ENCODE measurements at places on chromosomes 3 and 15.

DNA sequence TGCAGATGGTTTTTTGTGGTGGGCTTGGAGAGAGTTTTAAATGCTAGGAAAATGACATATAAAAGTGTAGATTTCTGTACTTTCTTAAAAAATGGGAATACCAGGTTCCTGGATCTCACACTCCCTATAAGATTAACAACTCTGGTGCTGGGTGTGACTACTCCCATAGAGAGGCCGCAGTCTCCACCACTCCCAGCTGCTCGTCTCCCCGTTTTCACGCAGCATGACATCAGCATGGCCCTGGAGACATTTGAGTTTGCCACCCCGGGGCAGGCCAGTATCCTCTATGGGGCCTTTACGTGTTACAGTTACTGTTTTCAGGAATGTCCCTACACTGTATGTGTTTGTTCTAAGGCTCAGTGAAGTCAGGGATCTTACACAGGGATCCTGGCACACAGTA is 126.7 kb upstream of the ATP2B2 start:
- DNase-seq = no peak

- no peak for DNase-seq
Observed at GRCh38 chr3:122572940-122573412, 4.5 kb upstream of the PARP15 start.

- DNase-seq = no peak
Observed at GRCh38 chr15:33988384-33988783, 20.1 kb downstream of the CHRM5 start.

DNA sequence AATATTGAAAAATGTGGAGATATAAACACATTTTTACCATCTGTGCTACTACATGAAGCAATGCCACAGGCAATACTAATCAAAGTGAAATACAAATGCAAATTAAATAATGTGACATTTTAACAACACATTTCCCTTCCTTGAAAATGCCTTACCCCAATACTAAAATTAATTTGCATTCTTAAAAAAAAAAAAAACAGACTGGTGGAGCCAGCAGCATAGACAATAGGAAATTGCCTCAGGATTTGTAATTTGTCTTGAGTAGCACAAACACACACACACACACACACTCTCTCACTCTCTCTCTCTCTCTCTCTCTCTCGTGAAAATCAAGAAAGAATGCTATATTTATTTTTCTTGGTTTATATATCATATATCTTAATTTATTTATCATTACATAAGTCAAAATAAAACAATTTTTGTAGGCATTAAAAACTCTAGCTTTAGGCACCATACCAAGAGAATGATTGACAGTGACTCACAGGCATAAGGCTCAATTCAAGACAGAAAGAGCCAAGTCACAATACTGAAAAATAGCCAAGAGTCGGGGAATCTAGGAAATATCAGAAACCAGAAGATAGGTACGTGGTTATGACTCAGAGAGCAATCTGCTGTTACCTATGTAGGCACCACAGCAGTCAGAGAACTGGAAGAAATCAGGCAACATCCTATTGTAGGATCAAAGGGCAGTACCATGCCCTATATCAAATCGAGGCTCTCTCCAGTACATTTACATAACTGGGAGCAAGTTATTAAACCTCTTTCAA is 23.0 kb downstream of the SUCNR1 start:
- DNase-seq = no peak

- peak; percentile 50 for DNase-seq
Observed at GRCh38 chr15:92091155-92091734, 237.7 kb downstream of the SLCO3A1 start.

DNA sequence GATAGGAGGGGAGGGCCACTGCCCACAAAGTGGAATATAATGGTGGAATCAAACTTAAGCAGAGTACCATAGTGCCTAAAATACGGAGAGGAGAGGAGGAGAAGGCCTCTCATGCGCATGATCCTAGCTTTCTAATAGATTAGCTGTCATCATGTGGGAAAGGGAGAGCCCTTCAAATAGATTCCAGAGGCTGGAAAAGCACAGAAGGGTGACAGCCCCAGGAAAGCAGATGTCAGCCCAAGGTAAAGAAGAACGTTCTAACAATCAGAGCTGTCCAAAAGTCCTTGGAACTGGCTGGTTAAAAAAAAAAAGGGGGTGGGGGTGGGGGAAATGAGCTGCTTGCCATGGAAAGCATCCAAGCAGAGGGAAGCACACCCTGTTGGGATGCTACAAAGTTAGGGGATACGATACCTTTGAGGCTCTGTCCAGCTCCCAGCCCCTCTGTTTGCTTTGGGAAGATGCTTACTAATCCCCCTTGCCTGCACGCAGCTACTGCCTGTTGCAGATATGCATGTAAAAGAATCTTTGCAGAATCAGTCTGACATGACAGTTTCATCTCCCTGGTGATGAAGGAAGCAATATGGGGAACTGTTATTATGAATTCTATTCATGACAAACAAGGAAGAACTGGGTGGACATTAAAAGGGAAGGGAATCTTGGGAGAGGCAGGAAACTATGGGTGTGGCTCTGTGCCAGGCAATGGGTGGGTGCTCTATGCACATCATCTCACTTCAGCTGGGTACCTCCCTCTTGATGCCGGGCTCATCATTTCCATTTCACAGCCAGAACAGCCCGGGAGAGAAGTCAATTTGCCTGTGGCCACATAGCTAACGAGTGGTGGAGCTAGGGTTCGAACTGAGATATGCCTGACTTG is 10.1 kb upstream of the LMCD1 start:
- DNase-seq = no peak

GRCh38 chr3:4409971-4410573 is 57.0 kb downstream of the SUMF1 start:
- DNase-seq = no peak

DNA sequence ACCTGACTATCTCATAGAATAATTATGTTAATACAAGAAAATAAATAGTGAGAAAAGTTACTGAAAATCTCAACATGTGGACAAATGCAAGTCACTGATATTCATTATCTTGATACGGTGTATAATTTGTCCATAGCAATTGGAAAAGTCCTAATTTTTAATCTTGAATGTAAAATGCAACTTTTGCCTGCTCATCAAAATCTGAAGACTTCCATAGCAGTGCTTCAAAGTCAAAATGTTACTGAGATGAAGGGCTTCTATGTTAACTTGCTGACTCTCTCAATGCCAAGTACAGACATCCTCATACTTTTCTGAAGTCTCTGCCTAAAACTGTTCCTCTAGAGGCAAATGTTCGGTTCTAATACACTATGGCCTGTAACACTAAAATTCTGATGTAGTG is 1300.1 kb upstream of the EPHA6 start:
- no peak for DNase-seq

DNA sequence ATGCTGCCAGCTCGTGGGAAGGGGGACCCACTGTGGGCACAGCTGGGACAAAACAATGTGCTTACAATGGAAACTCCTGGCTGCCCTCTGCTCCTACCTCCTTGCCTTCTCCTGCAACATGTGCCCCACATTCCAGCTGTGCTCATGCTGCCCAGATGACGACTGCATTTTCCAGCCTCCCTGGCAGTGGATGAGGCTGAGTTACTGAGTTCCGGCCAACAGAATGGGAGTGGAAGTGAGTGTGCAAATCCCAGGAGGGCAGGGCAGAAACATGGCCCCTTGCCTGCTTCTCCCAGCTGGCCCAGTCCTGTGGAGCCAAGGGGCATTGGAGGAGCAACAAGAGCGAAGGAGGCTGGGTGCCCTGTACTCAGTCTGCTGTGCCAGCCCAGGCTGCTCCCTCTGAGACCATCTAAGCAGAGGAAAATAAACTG is 17.1 kb downstream of the KLF15 start:
- no peak for DNase-seq

DNA sequence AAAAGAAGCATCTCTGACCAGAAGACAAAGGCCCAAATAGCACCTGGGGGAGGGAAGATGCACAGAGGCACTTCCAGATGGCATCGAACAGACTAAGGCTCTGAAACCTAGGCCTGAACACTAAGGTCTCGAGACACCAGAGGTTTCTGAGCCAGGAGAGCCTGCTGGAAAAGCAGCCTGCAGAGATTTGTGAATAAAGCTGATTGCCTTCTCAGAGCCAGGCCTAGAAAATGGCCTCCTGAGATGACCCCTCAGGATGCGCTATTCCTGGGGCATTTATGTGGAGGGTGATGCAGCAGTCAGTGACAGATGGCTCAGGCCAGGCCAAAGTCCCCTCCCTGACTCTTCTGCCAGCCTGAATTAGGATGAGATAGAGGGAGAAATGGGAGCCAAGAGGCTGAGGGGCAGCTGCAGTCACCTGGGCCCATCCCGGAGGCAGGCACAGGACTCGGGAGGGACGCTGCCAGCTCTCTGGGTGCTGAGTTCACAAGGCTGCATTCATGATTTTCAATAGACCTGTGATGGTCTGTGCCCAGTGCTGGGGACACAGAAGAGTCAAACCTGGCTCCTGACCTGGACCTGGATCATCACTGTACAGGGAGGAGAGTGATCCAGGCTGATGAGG is 6.9 kb downstream of the PRSS50 start:
- no peak for DNase-seq

DNA sequence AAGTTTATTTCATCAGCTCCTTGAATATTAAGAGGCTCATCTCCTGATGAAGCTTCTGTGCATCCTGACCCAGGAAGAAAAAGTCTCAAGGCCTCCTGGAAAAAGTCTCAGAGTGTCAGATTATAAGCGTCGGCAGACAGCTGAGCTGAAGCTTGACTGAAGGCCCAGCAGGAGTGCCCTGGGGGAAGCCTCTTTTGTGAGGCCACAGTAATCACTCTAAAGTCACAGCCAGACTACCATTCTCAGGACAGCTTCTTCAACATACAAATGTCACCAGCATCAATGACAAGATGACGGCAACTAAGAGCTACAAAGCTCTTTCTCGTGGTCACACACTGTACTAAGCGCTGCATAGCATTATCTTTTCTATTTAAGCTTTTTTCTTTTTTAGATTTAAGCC is 72.7 kb upstream of the LRRN1 start:
- DNase-seq = no peak

DNA sequence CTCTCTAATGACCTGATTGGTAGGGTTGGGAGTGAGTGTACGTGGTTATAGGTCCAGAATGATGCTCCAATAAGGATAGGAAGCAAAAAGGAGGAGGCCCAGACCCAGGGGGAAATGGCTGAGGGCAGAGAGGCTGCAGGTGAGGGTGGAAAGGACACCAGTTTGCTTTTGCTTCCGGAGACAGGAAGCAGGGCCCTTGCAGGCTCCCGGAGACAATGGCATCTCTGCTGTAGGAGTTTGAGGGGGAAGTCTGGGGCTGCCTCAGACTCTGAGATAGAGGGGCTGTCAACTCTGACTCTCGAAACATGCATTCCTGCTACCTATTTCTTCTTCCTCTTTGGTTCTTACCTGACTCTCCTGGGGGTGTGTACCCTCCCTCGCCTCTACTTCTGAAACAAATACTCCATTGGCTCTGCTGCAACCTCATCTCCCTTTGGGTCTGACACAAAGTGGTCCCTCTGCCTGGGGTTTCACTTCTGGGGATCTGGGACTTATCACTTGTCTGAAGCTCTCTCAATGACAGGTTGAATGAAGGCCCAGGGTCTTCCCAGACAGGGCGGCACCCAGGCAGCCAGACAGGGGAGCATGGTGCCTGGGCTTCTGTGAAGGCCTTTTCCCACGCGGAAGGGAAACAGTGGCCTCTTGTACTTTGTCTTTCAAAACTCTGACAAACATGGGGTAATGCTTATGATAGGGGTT is 61.5 kb downstream of the CHRD start:
- no peak for DNase-seq

DNA sequence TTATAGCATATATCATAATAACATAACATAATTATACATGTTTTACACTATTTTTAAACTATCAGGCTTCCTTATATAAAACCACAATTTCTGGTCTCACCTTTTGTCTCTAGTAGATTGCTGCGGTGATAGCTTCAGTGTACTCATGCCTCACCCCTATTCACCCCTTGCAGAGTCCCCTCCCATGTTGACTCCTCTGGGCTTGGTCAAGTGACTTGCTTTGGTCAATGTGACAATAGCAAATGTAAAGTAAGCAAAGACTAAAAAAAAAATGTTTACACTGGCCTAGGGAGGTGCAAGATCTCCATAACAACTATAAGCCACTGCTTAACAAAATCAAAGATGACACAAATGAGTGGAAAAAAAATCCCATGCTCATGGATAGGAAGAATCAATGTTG is 537.5 kb downstream of the ROBO1 start:
- no peak for DNase-seq

DNA sequence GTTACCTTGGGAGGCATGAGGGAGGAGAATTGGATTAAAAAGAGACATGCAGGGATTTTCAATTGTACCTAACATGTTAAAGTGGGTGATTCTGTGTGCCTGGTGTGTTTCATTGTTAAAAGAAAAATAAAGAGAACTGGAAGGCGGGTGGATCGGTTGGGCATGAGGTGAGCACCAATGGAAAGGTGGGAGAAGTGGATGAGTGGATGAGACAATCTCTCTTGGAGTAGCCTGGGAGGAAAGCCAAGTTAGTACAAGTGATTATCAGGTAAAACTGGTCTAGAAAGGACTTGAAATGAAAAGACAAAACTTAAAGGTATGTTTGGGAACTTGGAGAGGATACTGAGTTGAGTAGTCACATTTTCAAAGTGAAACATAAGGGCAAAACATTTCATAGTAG is 12.1 kb downstream of the VEPH1 start:
- DNase-seq = no peak

DNA sequence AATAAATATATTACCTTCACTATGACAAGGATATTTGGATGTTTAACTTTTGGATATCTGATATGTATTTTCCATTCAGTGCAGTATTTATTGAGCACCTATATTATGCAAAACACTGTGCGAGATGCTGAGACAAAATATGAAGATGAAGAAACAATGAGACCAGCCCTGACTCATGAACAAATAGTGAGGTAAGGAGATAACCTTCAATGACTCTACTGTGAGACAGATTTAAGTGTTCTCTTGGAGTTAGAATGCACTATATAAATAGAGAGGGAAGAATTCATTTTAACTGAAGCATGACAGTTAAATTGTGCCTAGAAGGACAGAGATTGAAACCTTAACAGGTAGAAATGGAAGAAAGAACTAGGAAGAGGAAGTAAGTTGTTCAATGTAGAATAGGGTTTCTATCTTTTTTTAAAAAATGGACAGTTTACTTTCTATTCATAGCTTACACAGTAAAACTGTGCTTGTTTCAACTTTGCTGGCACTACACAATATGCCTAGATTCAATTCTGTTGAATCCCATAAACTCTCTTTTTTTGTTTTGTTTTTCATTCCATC is 124.2 kb downstream of the ZBTB20 start:
- peak; percentile 42 for DNase-seq

- DNase-seq = no peak
Observed at GRCh38 chr3:185982632-185983031, 44.8 kb upstream of the TRA2B start.

DNA sequence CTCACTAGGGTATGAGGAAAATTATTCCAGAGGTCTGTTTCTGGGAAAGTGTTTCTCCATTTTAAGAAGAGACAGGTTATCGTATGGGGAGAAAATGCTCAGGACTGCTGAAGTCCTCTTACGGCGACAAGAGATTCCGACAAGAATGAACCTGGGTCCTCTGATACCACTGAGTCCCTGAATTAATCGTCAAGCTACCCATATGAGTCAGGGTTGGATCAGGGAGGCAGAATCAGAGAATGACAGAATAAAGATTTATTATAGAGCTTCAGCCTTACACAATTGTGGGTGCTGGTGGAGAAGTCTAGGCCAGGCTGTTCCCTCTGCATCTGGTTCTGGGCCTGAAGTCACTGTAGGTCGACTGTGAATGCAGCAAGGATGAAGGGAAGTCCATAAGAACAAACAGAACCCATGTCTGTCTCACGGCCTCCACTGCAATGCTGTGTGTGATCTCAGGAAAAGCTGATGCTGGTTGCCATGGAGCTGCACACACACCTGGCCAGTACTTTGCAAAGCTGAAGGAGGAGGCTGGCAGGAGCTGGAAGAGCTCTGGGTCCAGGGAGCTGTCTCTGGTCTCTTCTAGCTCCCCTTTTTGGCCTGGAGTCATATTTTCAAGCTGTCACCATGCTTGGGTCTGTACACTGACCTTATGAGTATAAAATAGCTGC is 83.9 kb downstream of the HHLA2 start:
- DNase-seq = no peak
